DMS79 (cell line): ENCODE measurements at places on chromosomes 12 and 14.

- DNase-seq: no peak
These were observed 10.3 kb upstream of the ERP27 start for GRCh38 chr12:14948672-14949071.

GRCh38 chr12:111453071-111453989, 47.6 kb downstream of the SH2B3 start:
- no peak for DNase-seq

GRCh38 chr14:91040545-91040944, 19.9 kb downstream of the RPS6KA5 start:
- DNase-seq: no peak

- no peak for DNase-seq
These were observed 242.9 kb downstream of the CHST11 start for GRCh38 chr12:104699489-104700190.

- no peak for DNase-seq
These were observed 5.3 kb upstream of the TBX5 start for GRCh38 chr12:114411071-114411837.

GRCh38 chr12:115199831-115200230, 515.9 kb upstream of the TBX3 start:
- no peak for DNase-seq

GRCh38 chr12:79553863-79554574, 136.7 kb downstream of the PAWR start:
- DNase-seq: no peak

- DNase-seq: no peak
These were observed 11.9 kb upstream of the SERPINA4 start for GRCh38 chr14:94548999-94549985.

GRCh38 chr14:93332397-93332852, 411 bp downstream of the BTBD7 start:
- no peak for DNase-seq

- no peak for DNase-seq
These were observed 104.3 kb upstream of the MAX start for GRCh38 chr14:65206448-65207096.

DNA sequence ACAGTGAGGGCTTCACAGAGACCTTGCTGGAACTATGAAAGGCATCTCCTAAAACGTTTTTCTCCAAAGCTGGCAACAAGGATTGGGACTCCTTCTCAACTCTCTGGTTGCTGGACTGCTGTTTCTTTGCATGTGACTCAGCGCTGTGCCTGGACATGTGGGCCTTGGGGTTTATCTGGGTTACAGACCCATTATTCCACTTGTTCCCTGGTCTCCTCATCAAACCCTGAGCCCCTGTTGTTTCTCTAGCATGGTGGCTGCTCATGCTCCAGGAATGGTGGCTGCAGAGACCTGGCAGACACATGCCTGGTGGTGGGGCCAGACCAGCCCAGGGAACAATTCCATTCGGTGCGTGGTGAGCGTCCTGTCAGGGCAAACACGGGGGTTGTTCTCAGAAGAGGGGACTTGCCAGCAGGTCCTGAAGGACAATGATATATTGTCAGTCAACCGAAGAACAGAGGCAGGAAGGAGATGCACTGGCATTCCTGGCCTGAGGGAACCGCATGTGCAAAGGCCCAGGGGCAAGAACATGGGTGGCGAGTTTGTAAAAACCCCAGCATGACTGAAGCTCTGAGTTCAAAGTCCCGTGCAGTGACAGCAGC, 320.1 kb upstream of the RTL1 start:
- DNase-seq: no peak

GRCh38 chr12:122355706-122356105, 66.8 kb downstream of the CLIP1 start:
- no peak for DNase-seq

- no peak for DNase-seq
These were observed 14.0 kb downstream of the CCDC62 start for GRCh38 chr12:122788387-122788786.
